ENCODE measurements at places on chromosomes 3 and 15. TPM values are rescaled to one million over a fixed set of nuclear protein-coding genes. Genes with fewer than 3 reads are reported as not detected.

DNA sequence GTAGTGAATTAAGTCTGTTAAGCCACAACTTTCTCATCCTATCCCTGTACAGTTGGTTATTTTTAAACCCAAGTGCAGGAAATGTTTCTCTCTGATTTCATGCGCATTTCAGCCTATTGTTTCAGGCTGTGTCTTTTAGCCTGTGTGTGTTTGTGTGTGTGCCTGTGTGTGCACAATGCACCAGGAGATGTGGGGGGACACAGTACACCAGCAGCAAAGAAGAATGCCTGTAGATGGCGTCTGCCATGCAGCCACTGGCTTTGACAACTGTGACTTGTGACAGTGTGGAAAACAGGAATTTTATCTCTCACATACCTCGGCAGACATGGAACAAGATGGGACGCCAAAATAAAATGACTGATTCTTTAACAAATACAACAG is 43.6 kb upstream of the PLXNA1 start:
- peaks cover 7% of the 10 kb centered on the region for H3K4me1 ChIP-seq
- H3K27me3 ChIP-seq = no peaks in the 10 kb centered on the region
- H3K27ac ChIP-seq = no peak overlapping the region
- DNase-seq = no peak

DNA sequence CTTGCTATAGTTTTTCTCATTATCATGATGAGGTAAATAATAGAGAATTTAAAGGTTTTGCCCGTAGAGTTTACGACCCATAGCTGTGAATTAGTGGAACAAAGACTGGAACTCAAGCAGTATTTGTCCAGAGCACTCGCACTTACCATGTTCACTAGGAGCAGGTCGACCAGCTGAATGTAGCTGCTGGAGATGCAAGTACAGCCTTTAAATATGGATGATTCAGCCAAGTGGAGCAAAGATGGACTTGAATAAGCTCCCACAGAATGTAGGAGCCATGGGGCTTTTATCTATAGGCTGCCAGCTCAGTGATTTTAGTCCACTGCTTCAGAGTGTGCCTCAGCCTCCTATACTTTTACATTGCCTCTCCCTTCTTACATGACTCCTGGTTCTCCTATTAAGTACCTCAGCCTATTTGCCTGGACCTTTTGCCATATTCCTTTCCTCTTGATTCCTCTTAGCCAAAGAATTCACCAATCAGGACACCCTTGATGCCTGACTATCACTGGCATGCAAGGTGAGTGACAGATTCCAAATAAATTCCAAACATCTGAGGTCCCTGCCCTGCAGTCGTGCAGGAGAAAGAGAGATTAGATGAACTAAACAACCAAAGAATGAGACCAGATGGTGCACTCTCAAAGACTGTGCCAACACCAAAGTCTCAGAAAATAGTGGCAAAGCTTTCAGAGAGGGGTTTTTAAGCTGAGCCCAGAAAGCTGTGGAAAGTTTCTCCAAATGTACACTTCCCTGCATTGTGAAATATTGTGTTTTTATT is 3.9 kb downstream of the MKRN3 start:
- H3K4me1 ChIP-seq = no peaks in the 10 kb centered on the region
- H3K27me3 ChIP-seq = no peaks in the 10 kb centered on the region
- no peaks in the 10 kb centered on the region for H3K36me3 ChIP-seq
- DNase-seq = no peak
- H3K27ac ChIP-seq = no peak overlapping the region

- no peak overlapping the region for H3K4me3 ChIP-seq
- peak; percentile 69 for DNase-seq
- H3K27me3 ChIP-seq = no peaks in the 10 kb centered on the region
- no peak overlapping the region for H3K27ac ChIP-seq
- H3K36me3 ChIP-seq = no peaks in the 10 kb centered on the region
Observed at GRCh38 chr15:63019511-63020109, 22.9 kb upstream of the TPM1 start.

DNA sequence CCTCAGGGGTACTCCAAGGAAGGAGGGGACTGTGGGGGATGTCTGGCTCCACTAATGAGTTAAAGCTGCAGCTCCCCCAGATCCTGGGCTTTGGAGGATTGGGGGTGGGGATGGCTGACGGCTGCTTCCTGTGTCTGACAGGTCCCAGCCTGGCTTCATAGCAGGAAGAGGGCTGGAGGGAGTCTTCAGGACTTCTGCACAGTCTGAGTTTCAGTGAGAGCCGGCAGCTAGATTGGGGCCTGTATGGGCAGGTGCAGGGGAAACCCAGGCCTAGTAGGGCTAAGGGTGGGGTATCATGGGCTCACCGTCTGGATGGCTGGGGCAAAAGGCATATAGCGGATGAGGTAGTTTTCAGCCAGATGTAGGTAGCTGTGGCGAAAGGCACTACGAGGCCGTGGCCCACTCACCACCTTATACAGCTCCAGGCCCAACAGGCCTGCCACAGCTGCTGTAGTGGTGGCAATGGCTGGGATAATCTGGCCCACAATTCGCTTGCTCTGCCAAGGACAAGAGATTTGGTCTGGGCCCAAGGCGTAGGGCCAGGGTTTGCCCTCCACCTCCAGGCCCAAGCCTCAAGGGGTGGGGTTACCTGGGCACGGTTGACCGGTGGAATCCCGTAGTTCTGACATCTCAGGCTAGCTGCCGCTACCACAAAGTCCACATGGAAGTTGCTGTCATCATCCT is 4.5 kb downstream of the INKA1 start:
- H3K27ac ChIP-seq = no peak overlapping the region
- no peaks in the 10 kb centered on the region for H3K4me1 ChIP-seq
- peaks cover 14% of the 10 kb centered on the region for H3K27me3 ChIP-seq

- H3K36me3 ChIP-seq = no peaks in the 10 kb centered on the region
- no peak overlapping the region for H3K27ac ChIP-seq
- no peak for DNase-seq
- H3K4me1 ChIP-seq = peaks cover 15% of the 10 kb centered on the region
- H3K27me3 ChIP-seq = no peaks in the 10 kb centered on the region
Observed at GRCh38 chr3:171055336-171056178, 29.0 kb upstream of the SLC2A2 start.

MOBP gene
- polyA plus RNA-seq = 0.37 TPM

Measured in small intestine (tissue), 16 donors.